NCI-H226 (cell line): ENCODE measurements at places on chromosomes 1 and 21.

- DNase-seq = no peak
Measured at GRCh38 chr1:203690730-203691129, 64.1 kb downstream of the ATP2B4 start.

- DNase-seq = no peak
Measured at GRCh38 chr1:2930913-2931723, 90.1 kb upstream of the ACTRT2 start.

GRCh38 chr1:11468878-11469277 is 10.1 kb upstream of the DISP3 start:
- DNase-seq = no peak

- DNase-seq = no peak
Measured at GRCh38 chr1:94418664-94419655, 771 bp downstream of the ABCD3 start.

DNA sequence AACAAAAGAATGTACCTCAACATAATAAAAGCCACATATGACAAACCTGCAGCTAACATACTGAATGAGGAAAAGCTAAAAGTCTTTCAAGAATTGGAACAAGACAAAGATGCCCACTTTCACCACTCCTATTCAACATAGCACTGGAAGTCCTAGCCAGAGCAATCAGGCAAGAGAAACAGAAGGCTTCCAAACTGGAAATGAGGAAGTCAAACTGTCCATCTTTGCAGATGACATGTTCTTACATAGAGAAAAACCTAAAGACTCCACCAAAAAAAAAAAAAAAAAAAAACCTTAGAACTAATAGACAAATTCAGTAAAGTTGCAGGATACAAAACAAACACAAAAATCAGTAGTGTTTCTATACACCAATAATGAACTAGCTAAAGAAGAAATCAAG is 20.2 kb downstream of the NSL1 start:
- no peak for DNase-seq

DNA sequence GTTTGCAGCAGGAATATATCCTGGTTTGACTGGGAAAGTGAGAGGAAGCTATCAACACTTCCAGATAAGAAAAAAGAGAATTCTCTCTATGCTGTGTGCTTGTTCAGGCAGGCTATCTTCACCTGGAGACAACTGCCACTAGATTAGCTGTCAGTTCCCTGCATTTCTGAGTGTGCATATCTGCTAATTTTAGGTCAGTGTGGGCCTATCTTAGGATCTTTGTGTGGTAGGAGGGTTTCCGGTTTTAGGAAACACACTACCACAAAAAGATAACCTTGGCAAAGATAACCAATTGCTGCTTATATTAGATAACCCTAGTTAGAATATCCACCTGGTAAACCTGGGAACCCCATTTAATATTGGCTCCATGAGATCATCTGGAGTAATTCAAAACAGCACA is 22.5 kb upstream of the GBP5 start:
- DNase-seq = no peak

GRCh38 chr1:35390600-35391494 is 122.3 kb downstream of the ZMYM4 start:
- DNase-seq = no peak

- DNase-seq = no peak
Measured at GRCh38 chr1:213067352-213067751, 16.3 kb downstream of the RPS6KC1 start.

DNA sequence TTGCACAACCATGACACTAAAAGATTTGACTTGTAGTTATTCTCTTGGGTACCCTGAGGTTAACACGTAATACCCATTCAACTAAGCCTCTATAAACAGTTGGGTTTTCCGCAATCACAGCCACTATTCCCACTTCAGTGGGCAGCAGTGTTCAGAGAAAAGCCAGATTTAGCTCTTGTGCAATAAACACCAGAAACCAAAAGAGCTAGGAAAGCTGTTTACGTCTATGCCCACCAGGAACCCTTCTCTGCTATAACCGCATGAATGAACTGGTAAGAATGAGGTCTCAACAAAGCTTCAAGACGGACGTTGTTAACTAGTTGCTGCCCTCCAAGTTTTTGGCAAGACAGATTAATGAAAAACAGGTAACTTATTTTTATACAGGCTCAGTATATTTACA is 101.3 kb downstream of the SLC45A1 start:
- no peak for DNase-seq

- DNase-seq = no peak
Measured at GRCh38 chr21:44418108-44418875, 37.0 kb upstream of the LRRC3 start.

GRCh38 chr1:231106347-231106746 is 55.5 kb upstream of the TRIM67 start:
- peak; percentile 1 for DNase-seq

- DNase-seq = no peak
Measured at GRCh38 chr1:209326076-209326475, 257.4 kb upstream of the CAMK1G start.

GRCh38 chr1:64960731-64961130 is 5.6 kb downstream of the JAK1 start:
- no peak for DNase-seq

GRCh38 chr21:44991538-44992483 is 52.0 kb downstream of the SLX9 start:
- no peak for DNase-seq

DNA sequence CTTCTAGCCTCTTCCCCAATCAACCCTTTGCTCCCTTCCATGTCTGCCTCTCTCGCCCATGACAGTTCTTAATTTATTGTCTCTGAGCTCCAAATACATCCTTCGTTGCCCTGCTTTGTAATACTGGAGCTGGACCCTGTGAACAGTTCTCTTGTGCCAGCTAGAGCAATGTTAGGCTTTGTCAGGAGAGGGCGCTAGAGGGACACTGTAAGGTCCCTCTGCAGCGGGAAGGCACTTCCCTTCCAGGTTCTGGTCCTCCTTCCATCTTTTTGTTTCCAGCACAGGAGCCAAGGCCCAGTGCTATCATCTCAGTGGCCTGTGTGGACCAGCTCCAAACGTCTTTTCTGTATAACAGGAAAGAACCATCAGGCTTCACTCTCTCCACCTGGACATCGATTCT is 95.9 kb downstream of the PTPRU start:
- peak; percentile 11 for DNase-seq

- no peak for DNase-seq
Measured at GRCh38 chr1:59364037-59364436, 67.1 kb downstream of the FGGY start.

DNA sequence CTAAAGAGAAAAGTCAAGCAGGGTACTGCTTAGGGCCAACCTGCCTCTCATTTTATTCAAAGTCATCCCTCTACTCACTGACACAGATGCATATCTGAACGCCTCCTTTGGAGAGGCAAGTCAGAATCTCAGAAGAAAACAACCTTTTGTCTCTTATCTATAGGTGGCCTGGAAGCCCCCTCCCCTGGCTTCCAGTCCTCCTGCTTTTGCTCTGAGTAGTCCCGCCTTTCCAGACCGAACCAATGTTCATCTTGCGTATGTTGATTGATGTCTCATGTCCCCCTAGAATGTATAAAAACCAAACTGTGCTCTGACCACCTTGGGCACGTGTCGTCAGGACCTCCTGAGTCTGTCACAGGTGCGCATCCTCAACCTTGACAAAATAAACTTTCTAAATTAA is 81.8 kb downstream of the WDR4 start:
- DNase-seq = no peak

DNA sequence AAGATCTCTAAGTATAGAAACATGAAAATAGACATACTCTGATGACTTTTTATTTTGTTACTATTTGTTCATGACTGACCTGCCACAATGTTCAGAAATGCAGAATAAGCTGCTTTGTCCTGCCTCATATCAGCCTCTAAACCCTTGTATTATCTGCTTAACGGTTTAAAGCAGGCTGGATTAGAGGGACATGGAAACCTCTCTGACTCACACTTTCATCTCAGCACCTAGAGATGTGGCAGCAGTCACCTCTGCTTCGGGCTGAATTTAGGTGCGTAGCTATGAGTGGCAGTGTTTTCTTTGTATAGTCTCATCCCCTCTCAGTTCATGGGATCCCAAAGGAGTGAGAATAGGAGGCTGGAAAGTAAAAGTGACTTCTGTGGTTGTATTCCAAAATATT is 255.4 kb downstream of the RGS7 start:
- DNase-seq = no peak

DNA sequence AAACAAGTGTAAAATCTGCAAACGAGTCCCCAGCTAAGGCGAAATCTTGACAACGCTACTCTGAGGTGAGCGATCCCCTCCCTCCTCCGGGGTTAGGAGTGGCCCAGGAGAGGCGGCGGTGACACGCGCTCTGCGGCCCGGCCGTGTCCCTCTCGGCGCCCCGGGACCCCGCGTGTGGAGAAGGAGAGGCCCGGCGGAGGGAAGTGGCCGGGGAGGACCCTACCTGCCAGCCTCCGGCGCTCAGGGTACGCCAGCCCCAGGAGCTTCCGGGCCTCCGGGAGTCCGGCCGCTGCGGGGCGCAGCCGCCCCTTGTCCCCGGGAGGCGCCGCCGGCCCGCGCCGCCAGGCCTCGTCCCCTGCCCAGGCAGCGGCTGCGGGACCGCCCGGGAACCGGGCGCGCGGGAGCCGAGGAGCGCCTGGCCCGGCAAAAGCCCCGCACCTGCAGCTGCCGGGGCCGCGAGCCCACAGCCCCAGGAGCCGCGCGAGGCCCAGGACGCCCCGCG is 543 bp downstream of the ABCB10 start:
- DNase-seq = no peak

DNA sequence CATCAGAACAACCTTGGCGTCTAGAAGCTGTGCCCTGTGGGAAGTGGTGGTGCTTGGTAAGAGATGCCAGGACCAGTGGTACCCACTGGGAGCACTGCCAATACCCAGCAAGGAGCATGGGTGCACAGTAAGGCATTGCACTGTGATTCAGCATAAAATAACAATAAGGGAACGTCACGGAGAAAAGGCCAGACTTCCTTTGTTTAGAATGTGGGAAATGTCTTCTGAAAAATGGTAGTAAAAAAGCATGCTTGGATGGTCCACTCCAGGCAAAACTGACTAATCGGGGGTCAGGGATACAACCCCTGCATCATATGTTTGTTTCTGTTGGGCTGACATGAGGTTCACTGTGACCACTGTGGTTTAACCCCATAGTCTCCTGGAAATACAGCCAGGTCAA is 14.7 kb downstream of the METTL18 start:
- no peak for DNase-seq

DNA sequence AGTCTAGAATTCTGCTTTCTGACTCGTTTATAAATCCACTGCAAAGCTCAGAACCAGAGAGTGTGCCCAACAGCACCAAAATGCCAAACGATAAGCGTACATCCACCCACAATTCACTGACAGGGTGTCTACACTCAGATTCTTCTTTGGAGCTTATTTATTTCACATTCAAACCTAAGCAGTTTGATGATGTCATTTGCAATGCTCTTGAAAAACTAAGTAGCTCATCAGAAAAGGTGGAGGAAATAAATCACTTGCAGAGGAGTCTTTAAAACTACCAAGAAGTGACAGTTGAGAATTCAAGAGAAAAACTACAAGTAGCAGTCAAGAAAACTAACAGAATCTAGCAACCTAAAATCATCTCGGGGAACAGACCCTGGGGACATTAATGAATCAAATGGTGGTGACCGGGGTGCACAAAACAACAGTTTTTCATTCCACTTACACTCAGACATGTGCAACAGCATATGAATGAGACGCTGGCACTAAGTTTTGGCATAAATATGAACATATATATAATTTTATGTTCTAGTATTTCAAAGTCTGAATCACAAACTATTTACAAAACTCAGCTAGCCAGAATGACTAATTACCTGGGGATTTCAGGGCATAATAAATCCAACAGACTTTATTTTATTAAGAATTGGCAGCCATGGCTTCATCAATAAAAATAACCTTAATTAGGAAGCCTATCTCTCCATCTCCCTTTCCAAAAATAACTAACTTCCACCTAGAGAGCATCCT is 119.4 kb downstream of the SIPA1L2 start:
- no peak for DNase-seq

GRCh38 chr21:35172231-35172630 is 123.1 kb upstream of the RUNX1 start:
- DNase-seq = no peak

- no peak for DNase-seq
Measured at GRCh38 chr1:100552031-100552430, 14.1 kb downstream of the GPR88 start.

GRCh38 chr1:6301526-6301925 is 40.6 kb upstream of the GPR153 start:
- DNase-seq = no peak

- DNase-seq = no peak
Measured at GRCh38 chr1:37323486-37324377, 150.6 kb upstream of the ZC3H12A start.

GRCh38 chr1:105558023-105558422 is 1498.5 kb upstream of the PRMT6 start:
- DNase-seq = no peak
